ENCODE measurements at places on chromosomes 1 and 21.

DNA sequence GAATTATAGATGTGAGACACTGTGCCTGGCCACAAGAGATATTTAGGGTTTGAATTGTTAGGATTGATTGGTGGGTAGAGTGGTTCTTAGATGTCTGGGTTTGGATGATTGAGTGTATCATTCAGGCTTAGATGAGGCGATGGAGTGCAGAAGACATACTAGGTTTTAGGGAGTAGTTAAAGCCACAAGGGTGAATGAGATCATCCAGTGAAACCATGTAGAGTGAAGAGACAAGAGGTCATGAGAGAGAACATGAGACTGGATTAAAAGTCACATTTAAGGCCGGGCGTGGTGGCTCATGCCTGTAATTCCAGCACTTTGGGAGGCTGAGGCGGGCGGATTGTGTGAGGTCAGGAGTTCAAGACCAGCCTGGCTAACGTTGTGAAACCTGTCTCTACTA, 37.2 kb downstream of the ZFYVE9 start:
- DNase-seq, result no peak

DNA sequence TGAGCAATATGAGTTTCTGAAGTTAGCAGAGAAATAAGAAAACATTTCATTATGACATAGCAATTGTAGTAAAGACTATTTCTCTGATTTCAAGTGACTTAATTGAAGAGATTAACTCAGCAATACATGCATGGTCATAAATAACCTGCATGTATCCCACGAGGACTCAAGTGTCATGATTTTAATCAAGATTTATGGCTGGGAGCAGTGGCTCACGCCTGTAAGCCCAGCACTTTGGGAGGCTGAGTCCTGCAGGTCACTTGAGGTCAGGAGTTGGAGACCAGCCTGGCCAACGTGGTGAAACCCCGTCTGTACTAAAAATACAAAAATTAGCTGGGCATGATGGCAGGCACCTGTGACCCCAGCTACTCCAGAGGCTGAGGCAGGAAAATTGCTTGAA, 311.9 kb upstream of the PLD5 start:
- no peak for DNase-seq

DNA sequence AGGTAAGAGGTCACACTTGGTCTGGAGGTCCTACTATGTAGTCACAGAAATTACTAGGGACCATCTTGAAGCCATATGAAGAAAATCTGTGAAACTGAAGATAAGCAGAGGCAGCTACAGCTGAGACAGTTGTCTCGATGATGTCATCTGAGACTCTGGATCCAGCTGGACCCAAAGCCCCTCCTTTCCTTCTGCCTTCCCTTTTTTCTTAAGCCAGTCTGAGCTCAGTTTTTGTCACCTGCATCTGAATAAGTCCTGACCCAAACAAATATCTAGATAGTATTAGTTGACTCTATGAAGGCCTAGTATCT, 143.3 kb downstream of the ETS2 start:
- DNase-seq, result no peak

DNA sequence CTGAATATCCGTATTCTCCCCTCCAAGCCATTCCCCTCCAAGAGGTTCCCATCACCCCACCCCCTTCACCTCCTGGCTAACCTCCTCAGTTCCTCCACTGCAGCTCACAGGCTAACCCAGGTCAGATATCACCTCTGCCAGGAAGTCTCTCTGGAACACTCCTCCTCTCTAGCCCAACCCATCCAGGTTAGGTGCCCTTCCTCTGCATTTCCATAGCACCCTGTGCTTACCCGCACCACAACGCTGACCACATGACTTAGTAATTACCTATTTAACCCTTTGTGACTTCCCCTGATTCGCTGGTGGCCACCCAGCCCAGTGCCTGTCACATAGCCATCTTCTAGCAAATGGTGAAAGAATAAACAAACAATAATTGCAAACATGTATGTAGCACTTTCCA, 49.5 kb upstream of the IFFO2 start:
- no peak for DNase-seq

DNA sequence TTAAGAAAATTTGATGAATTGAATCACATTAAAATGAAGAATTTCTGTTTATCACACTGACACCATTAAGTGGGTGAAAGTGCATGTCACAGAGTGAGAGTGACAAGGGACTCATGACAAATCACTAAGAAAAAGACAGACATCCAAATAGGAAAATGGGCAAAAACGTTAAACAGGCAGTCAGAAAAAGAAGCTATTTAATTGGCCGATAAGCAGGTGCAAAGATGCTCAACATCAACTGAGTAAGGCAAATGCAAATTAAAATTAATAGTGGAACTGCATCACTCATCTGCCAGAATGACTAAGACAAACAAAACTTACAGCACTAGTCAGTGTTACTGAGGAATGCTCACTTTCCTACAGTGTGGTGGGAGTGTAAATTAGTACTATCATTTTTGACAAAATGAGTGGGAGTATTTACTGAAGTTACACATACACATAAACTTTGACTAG, 39.2 kb upstream of the RUNX1 start:
- DNase-seq, result no peak

DNA sequence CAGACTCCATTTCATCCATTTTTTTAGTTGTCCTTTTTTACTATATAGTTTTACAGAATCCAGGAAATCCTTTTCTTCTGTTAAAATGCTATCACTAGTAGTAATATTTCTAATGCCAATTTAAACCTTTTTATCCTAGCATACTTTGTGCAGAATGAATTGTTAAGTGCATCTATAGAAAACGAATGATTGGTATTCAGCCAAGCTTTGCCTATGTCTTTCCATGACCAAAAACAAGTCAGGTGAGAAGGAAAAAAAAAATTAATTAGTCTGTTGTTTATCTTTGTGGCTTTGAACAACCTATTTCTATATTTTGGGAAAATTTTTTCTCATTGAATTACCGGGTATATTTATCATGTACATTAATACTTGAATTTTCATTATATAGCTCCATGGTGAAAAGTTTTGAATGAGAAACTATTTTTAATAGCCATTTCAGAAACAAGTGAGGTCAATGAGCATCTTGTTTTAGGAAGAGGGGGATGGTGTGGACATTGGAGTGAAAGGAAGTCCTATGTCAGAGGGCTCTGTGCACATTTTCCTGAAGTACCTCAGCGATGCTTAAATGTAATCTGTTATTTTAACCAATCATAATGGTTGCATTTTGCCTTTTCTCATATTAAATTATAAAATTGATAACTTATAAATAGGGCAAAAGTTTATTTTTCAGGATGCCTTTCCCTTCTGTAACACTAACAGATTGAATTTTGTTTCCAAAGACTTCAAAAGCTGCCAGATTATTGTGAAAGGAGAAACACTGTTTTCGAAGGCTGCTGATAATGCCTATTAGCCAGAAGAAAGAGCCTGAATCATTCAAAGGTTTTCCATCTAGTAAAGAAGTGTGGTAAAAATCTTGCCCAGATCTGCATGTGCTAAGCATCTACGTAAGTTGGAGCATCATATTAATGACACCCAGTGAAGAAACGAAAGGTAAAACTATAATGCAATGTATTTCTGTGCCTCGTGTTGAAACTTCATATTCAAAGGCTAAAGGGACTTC, 73.8 kb upstream of the S1PR1 start:
- no peak for DNase-seq

GRCh38 chr1:199909137-199909536, 118.4 kb upstream of the NR5A2 start:
- DNase-seq, result no peak

DNA sequence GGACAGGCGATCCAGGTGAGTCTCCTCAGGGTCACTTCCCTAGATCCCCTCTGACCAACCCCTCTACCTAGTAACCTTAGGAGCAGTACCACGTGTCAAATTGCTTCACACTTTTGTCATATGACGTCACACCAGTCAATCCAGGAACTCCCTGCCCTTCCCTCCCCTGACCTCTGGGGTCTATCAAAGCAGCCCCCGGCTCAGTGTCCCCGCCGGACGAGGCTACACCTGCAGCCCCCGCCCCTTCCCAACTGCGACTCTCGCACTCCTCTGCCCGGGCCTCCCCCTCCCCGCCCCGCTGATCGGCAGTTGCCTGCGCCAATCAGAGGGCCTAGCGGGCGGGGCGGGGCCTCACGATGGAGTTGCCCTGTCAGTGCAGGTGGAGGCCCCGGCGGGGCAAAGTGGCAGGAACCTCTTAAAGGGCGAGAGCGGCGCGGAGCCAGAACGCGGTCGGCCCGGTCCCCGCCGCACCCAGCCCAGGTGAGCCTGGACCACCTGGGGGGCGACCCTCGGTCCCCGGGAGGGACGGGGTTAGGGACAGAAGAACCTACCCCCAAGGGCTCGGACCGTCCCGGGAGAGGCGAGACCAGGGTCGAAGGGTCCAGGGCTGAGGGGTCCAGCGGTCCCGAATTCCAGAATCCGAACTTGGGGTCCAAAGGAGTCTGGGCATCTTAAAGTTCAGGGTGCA, 27.5 kb upstream of the EPB41 start:
- DNase-seq, result peak; percentile 91

DNA sequence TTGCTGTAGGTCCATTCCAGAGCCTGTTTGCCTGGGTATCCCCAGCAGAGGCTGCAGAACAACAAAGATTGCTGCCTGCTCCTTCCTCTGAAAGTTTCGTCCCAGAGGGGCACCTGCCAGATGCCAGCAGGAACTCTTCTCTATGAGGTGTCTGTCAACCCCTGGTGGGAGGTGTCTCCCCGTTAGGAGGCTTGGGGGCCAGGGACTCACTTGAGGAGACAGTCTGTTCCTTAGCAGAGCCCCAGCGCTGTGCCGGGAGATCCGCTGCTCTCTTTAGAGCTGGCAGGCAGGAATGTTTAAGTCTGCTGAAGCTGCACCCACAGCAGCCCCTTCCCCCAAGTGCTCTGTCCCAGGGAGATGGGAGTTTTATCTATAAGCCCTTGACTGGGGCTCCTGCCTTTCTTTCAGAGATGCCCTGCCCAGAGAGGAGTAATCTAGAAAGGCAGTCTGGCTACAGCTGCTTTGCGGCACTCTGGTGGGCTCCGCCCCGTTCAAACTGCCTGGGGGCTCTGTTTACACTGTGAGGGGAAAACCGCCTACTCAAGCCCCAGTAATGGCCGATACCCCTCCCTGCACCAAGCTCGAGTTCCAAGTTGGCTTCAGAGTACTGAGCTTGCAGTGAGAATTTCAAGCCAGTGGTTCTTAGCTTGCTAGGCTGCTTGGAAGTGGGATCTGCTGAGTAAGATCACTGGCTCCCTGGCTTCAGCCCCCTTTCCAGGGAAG, 8.7 kb upstream of the SLC25A24 start:
- no peak for DNase-seq

GRCh38 chr21:15775291-15775690, 45.5 kb downstream of the USP25 start:
- no peak for DNase-seq

- no peak for DNase-seq
Measured at GRCh38 chr1:169915150-169915549, 21.5 kb upstream of the SCYL3 start.

DNA sequence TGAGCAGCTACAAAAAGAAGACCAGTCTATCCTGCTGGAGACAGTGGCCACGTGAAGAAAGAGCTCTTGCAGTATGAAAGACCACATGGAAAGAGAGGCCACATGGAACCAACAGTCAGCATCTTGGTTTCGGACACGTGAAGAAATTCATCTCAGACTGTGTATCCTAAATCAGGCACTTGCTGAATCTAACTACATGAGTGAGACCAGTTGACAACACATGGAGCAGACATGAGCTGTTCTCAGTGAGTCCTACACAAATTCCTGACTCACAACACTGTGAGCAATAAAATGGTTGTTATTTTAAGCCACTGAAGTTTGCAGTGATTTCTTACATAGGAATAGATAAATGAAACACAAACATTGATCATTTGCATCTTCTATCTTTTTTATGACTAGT, 2.4 kb upstream of the TAF1A start:
- DNase-seq, result no peak

- no peak for DNase-seq
Measured at GRCh38 chr1:43373066-43373940, 5.5 kb upstream of the ELOVL1 start.

DNA sequence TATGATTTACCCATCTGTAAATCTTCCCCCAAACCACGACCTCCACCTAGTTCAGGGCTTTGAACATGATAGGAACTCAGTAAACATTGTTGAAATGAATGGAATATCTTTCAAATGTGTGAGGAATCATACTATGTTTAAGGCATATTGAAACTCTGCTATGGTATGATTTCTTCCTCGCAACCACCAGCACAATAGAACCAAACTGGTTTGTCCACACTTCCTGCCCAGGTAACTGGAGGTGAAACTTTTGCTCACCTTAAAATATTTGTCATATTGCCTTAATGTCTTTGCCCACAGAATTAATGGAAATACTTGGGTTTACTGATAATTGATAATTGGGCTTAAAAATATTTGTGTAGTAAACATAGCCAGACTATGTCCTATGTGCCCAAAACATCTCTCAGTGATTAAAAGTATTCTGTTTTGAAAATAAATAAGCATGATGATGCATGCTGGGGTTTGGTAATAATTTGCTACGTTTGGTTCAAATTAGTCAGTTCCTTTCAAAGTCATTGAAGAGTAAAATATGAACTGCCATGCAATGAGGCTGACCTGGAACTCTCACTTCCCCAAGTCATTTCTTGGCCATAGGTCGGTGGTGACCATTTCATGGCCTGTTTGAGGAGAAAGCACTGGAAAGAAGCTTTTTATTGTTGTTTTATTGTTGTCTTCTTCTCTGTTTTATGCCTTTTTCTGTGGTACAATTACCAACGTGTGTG, 73.3 kb downstream of the TNFSF18 start:
- DNase-seq, result no peak

- no peak for DNase-seq
Measured at GRCh38 chr1:180781718-180782117, 131.0 kb upstream of the KIAA1614 start.

GRCh38 chr1:52857443-52857842, 14.9 kb downstream of the ZYG11A start:
- no peak for DNase-seq

- no peak for DNase-seq
Measured at GRCh38 chr1:63937461-63938022, 163.7 kb downstream of the ROR1 start.

DNA sequence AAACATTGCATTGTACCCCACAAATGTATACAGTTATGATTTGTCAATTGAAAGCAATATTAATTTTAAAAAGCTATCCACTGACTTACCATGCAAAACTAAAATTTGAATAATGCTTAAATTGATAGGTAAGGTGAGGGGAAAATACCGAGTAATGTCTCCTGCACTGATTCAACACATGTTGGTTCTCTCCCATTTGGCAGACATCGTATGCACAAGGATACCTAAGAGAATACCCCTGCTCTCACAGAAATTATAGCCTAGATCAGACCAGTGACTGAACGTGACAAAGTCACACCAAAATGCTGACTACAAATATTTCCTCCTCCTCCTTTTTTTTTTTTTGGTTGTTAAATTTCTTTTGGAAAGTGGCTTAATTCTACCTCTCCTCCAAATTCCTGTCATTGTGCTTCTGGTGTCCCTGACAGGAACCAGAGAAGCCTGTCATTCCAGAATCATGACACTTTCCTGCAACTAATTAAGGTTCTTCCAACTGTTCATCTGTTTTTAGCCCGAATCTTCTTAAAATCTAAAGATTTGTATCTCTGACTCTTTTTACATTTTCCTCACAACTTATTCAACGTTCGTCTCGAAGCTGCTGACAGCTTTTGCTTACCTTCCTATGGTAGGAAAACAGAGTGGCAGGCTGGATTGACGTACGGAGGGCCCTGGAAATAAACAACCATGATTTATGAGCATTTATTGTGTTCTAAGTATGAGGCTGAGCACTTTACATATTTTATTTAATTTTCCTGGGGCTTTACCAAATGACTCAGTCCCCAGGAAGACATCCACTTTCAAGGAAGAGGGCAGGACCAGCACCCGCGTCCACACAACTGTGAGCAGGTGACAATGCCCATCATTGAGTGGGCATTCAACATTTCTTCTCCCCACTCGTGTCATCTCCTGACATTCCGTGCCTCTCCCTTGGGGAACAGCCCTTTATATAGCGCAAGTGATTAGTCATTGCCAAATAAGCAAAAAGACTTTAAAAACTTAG, 57.9 kb upstream of the KCNE2 start:
- DNase-seq, result no peak

Measured in central memory CD4-positive, alpha-beta T cell (primary cell).